Motor neuron (in vitro differentiated cells): ENCODE measurements at places on chromosomes 6 and 20. TPM values are rescaled to one million over a fixed set of nuclear protein-coding genes. Genes with fewer than 3 reads are reported as not detected.

- ATAC-seq = peak; percentile 63
Measured at GRCh38 chr20:53857723-53858236, 212.6 kb downstream of the BCAS1 start.

Gene CD93
- 0.07 TPM in 1 of 2 replicates, not detected in the other for total RNA-seq

Gene MRPL14
- total RNA-seq = 36.7 and 38.8 TPM in 2 replicates

Gene TUBB1
- 0.59 and 0.96 TPM in 2 replicates for total RNA-seq

DNA sequence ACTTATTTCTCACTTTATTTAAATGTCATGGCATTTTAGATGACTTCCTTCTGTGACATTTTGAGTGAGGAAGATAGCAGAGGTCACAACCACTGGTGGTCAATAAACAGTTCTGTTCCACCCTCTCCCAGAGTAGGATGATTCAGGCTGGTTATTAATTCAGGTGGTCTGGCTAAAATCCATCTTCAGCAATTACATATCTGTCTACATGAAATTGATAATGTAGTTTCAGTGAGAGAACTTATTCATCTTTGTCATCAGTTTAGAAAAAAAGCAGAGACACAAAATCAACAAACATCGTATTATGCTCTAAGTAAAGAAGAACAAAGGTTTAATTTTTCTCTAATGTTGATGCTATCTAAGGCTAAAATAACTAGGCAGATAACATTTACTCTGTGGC, 525.5 kb downstream of the TENT5A start:
- no peak for ATAC-seq

GRCh38 chr20:9129756-9130155, 60.9 kb downstream of the PLCB4 start:
- no peak for ATAC-seq

Gene ATP6V1G2
- 46.4 and 50.4 TPM in 2 replicates for total RNA-seq

Gene EYA4
- total RNA-seq = 1.4 and 1.7 TPM in 2 replicates

GRCh38 chr6:151005896-151006632, 140.6 kb downstream of the MTHFD1L start:
- no peak for ATAC-seq

DNA sequence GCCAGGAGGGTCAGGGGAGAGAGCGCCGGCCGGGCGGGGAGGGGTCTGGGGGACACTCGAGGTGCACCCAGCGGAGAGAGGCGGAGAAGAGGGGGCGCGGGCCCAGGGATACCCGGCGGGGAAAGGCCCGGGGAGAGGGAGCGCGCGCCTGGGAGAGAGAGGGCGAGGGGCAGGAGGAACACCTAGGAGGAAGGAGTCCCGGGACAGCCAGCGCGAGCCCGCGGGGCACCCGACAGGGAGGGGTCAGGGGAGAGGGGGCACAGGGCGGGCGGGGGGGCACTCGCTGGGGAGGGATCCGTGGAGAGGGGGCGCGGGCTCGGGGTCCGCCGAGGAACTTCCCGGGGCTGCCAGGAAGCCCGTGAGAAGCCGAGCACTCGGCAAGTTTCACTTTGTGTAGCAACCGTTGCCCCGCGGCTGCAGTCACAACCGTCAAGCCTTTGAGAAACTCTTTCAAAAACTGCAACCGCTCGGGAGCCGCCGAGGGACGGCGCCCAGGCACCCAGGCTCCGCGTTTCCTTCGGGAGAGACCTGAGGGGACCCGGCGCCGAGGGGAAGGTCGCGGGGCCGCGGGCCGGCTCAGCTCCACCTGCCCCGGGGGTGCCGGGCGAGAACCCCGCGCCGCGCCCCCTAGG, 471 bp downstream of the EZR start:
- ATAC-seq = peak; percentile 64

DNA sequence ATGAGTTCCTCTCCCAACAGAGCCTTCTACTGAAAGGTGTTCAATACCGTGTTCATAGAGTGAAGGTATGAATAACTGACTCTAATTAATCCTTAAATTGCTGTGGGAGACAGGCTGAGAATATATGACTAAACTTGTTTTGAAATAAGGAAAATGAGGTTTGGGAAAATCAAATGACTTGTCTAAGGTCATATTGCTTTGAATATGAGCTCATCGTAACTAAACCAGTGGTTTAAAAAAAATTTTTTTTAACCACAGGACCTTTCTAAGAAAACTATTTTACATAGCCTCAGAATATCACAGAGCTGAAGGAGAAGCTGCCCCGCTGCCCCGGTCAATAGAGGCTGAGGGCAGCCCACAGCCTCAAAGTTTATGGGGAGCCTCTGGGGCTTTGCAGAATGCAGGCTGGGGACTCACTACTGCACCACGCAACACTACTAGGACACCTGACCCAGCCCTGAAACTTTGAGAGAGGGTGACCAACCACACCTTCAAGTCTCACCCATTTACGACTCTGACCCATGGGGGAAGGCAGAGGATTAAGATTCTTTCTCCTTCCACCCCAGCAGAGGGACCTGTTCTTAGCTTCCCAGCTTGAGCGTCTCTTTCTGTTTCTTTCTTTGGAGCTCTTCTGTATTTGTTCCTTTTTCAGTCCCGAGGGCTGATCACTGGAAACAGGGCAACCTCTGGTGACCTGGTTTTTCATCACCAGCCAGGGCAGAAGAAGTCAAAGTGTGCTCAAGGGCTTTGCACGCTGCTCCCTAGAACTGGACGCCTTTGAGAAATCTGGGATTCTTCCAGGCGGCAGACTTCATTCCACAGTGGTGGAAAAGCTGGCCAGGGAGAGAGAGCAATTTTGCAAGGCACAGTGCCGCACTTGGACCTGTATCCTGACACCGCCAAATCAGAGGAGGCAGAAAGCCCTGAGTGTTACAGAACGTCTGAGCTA, 220.2 kb downstream of the ATXN1 start:
- ATAC-seq = no peak

- no peak for ATAC-seq
Measured at GRCh38 chr20:17972121-17972520, 3.3 kb downstream of the MGME1 start.

- no peak for ATAC-seq
Measured at GRCh38 chr6:168313431-168314011, 6.1 kb downstream of the DACT2 start.

GRCh38 chr6:7550433-7550801, 8.9 kb downstream of the DSP start:
- ATAC-seq = no peak

GRCh38 chr6:134821928-134822864, 127.7 kb downstream of the ALDH8A1 start:
- peak; percentile 35 for ATAC-seq

Gene LRRC73
- 2.0 and 2.6 TPM in 2 replicates for total RNA-seq

DNA sequence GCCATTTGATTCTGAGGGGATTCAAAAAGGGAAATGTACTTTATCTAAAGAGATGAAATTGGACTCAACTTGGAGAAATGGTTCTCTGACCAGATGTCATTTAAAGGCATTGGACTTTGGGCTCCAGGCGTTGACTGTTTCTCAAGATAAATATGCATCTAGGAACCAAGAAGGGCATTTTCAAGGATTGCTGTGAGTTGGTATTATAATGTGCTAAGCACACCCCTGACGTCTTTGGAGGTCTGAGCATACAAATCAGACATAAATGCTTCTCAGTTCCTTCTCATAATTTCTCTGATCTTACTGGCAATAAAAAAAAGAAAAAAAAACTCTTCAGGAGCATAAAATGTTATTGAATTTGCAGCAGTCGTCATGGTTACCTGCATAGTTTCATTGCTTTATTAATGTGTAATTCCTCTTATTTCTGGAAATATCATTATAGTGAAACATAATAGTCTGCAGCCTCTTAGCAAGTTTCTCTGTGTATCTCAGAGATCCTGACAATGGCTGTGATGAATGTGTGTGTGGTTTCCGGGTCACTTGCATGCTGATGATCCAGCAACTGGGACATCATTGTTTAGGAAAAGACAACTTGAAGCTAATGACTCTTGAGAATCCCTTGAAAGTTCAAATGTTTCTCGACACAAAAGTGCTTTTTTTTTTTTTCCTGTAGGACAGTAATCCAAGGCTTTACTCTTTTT, 136.0 kb downstream of the AIG1 start:
- peak; percentile 26 for ATAC-seq

DNA sequence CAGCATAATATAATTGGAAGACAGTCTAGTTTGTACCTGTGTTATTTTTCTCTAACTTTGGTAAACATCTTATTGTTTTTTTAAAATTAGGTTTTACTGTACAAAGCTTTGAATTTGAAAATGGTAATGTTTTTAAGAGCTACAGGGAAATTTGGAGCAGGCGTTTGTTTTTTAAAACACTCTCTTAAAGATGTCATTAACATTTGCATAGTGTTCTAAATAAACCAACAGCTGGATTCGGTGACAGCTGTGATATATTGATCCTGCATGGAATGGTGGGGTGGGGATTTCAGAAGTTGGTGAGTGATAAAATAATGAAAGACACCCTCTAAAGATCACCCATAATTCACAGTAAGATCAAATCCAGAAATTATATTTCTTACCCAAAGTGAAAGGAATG, 97.9 kb upstream of the PRL start:
- no peak for ATAC-seq

Gene ULBP3
- 11.8 and 12.8 TPM in 2 replicates for total RNA-seq

DNA sequence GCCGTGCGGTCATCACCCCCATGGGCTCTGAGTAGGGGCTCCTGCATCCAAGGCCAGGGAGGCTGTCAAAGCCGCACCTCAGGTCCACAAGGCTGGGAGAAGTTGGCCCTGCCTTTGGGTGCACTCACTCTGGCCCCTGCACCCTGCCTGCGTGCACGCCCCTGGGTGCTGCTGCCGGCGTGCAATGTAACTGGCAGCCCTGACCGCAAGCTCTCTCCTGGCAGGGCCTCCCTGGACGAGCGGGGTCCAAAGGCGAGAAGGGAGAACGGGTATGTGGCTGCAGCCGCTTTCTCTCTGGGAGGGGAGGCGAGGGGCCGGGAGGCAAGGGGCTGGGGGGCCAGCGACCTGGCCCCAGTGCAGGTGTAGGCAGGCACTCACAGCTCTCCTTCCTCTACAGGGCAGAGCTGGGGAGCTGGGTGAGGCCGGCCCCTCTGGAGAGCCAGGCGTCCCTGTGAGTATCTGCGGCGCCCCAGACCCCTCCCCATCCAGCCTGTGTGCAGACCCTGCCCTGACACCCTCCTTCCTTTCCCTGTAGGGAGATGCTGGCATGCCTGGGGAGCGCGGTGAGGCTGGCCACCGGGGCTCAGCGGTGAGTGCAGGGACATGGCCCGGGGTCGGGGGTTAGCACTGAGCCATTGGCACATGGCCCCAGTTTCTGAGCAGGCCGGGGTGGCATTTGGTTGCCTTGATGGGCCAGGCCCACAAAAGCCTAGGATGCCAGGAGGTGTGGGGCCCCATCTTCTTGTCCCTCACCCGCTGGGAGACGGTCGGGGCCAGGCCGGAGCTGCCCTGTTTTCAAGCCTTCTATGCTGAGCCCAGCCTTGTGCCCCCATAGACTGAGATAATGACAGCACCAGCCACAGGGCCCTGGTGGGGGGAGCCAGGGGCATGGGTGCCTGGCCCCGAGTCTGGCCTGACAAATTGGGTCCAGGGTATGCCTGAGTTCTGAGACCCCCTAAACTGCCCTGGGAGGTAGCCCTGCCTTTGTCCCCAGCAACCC, 12.7 kb downstream of the COL9A3 start:
- no peak for ATAC-seq
